Caudate nucleus (tissue), 63 donors: ENCODE measurements at places on chromosomes 3 and 15.

- DNase-seq: no peak
Measured at GRCh38 chr3:133268726-133269134, 131.1 kb upstream of the BFSP2 start.

DNA sequence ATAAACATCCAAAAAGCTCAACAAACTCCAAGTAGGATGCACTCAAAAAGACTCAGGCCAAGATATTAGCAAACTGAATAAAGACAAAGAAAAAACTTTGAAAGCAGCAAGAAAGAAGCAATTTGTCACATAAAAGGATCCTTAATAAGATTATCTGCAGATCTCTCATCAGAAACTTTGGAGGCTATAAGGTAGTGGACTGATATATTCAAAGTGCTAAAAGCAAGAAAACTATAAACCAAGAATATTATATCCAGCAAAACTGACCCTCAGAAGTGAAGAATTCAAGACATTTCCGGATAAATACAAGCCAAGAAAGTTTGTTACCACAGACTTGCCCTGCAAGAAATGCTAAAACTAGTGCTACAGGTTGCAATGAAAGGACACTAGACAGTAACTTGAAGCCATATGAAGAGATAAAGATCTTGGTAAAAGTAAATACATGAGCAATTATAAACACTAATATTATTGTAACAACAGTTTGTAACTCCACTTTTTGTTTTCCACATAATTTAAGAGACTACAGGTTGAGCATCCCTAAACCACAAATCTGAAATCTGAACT lies 23.6 kb downstream of the C3orf33 start:
- DNase-seq: no peak

DNA sequence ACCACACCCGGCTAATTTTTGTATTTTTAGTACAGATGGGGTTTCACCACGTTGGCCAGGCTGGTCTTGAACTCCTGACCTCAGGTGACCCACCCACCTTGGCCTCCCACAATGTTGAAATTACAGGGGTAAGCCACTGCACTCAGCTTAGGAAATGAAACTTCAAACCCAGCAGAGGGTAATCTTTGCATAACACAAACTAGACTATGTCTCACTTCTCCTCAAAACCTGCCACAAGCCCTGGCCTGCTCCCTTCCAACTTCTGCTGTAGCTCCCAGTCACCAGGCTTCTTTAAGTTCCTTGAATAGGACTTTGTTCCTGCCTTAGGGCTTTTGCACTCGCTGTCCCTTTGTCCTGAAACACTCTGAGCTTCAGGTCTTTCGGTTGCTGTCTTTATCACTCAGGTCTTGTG lies 39.2 kb upstream of the SEMA4B start:
- DNase-seq: no peak

DNA sequence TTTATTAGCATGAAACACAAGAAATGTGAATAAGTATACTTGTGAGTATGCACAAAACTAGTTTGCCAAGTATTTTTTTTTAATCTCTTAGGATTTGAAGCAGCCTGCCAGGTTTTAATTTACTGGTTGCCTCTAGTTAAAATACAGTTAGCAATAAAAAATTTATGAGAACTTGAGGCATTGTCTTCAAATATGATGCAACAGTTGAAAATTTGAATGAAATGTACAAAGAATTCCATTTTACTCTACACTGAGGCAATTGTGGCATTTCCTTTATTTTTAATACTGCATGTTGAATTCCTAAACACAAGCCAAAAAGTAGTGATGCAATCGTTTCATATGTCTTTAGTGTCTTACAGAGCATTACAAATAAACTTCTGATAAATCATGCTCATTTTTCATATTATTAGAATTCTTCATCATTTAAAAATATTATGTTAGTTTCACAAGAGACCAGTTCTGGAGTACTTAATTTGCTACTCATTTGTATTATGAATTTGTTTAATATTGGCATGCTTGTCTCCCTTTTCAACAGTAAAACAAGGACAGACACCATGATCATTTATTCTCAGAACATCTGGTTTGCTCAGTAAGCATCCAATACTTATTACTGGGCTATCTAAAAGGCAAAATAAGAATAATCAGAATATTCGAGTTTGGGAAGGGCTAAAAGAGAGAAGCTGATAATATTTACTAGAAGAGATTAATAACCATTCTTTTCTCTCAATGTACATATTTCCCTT lies 124.8 kb upstream of the PTX3 start:
- DNase-seq: no peak

GRCh38 chr3:177771780-177772179 lies 574.5 kb upstream of the TBL1XR1 start:
- no peak for DNase-seq
